ENCODE measurements at places on chromosomes 5 and 9.

- no peak for DNase-seq
Observed at GRCh38 chr5:142981886-142982820, 212.0 kb downstream of the ARHGAP26 start.

GRCh38 chr5:113311301-113311700 is 123.5 kb downstream of the TSSK1B start:
- no peak for DNase-seq

DNA sequence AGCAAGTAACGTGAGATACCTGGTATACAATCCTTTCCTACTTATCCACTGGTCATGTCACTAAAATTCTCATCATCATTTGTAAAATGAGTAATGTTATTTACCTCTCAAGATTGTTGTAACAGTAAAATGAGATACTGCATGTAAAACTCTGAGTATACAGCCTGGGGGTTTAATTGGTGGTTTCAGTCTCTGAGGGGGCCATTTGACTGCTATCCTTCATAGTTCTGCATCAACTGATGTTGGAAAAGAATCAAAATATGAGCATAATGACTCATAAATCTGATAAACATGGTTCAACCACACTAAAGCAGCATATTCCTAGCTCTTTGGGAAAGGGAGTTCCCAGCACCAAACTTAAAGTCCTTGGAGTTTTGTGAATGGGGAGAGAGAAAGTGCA is 181.0 kb upstream of the GHR start:
- no peak for DNase-seq

DNA sequence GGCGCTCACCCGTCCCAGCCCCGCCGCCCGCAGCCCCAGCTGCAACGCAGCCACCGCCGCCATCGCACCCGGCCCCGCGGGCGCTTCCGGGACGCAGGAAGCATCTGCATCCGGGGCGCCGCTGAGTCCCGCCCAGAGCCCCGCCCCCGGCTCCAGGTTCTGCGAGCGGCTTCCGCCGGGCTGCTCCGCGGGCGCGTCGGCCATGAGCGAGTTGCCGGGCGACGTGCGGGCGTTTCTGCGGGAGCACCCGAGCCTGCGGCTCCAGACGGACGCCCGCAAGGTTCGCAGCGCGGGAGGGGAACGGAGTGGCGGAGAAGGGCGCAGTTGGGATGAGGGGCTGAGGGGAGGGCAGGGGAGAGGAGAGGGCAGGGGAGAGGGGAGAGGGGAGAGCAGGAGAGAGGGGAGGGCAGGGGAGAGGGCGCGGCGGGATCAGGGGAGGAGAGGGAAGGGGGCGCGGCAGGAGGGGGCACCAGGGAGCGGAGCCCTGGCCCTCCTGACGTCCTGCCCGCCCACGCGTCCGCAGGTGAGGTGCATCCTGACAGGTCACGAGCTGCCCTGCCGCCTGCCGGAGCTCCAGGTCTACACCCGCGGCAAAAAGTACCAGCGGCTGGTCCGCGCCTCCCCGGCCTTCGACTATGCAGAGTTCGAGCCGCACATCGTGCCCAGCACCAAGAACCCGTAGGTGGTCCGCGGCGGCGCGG is at the start of the genes SURF1 and SURF2:
Gene SURF1 (minus strand): TSS at position 97 of the 701 bp plus-strand sequence. CDS start 34 bp downstream, at position 63.
Gene SURF2 (plus strand): TSS at position 160 of the 701 bp plus-strand sequence. CDS start 43 bp downstream, at position 203.
- peak; percentile 90 for DNase-seq

DNA sequence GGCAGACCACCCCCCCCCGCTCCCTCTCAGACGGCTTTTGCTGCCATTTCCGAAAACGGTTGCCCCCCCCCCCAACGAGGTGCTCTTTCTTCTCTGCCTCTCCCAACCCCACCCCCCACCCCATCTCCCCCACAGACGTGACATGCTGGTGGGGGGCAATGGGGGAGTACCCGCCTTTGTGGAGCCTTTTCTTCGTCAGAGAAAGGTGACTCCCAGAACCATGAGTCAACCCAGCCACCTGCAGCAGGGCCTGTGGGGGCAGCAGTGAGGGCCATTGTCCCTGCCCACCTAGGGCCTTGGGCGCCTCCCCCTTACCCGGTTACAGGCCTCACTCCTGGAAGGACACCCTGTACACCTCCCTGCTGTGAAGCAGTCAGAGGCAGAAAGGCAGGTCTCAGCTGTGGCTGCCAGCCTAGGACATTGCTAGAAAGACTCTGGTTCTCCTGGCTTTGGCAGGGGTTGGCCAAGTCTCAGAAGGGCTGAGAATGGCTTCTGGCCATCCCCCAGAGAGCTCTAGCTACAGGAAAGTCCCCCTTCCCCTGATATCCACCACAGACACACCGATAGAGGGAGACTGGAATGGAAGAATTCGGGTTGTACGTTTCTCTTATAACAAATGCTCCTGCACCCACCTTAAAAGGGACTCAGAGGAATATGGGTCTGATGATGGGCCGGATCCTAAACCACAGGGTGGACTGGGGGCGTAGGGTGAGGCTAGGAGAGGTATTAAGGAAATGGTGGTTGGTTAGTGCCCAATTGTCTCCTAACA is 2.2 kb downstream of the DNAJB5 start:
- no peak for DNase-seq

GRCh38 chr9:10015755-10016154 is 597.0 kb downstream of the PTPRD start:
- DNase-seq, result no peak

Data from T-helper 2 cell (primary cell).